ENCODE measurements at places on chromosomes 16 and 17. TPM values are rescaled to one million over a fixed set of nuclear protein-coding genes. Genes with fewer than 3 reads are reported as not detected.

Gene TEKT5
- total RNA-seq: 0.18 TPM

Gene AIPL1
- not detected for total RNA-seq

Gene TSPOAP1
- total RNA-seq: 25.6 TPM

GRCh38 chr16:54843424-54843750 is 87.3 kb upstream of the IRX5 start:
- no peaks in the 10 kb centered on the region for H3K27me3 ChIP-seq
- no peak overlapping the region for H3K27ac ChIP-seq
- H3K36me3 ChIP-seq: no peaks in the 10 kb centered on the region
- no peak overlapping the region for H3K4me3 ChIP-seq

DNA sequence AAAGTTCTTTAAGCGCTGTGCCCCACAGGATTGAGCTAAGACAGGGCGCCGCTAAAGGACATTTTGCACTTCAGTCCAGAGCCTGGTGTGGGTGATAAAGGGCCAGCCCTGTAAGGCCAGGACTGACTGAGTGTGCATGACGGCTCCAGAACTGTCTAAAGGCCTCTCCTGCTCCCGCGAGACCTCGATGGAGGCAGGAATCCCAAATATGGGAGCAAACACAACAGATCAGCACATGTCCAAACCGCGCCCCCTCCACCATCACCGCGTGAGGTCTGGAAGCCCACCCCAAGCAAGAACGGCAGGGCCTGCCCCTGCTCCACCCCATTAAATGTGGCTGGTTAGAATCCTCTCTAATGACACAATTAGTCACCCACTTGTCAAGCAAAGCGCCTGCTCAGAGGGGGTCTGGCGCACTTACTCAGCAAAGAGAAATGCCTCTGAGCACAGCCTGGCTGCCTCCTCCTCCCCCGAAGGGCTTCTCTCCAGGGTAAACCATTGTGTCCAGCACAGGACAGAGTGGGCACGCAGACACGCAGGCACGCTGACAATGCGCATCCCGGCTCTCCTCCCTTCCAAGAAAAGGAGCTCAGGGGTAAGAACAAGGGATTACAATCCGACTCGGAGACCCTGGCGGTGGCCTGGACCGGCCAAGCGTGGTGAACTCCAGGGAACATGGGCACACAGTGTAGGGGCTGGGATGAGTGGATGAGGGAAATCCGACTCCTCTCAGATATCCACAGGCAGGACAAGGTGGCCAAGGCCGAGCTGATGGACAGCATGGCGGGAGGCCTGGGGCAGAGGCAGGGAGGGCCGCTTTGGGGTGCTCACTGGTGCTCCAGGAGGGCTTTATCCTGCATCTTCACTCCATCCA is 1.5 kb downstream of the MXRA7 start:
- peaks cover 15% of the 10 kb centered on the region for H3K36me3 ChIP-seq
- peaks cover 3% of the 10 kb centered on the region for H3K27me3 ChIP-seq
- peaks cover 29% of the 10 kb centered on the region for H3K4me1 ChIP-seq
- no peak for DNase-seq
- H3K27ac ChIP-seq: no peak overlapping the region

DNA sequence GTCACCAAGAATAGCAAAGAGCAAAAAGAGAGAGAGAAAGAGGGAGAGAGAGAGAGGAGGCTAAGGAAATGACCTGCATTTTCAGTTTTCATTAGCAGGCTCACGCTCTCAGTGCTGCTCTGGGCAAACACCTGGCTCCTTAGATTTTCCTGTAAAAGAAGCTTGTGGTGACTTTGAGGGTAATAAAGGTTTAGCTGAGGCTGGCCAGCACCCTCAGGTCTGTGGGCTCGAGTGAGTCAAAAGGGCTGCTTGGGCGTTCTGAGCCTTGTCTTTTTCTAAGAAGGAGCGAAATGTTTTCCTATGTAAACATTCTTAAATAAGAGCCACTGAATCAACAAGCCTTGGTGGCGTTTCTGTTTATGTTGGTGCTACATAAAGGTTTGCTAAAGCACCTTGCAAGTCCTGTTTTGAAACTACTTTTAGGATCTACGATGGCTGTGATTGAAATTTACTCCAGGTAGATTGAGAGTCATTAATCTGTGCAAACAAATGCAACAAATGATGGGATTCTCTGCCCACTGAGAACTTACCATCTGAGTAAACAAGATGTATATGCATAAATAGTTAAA is 38.8 kb downstream of the SHISA6 start:
- no peak overlapping the region for H3K4me3 ChIP-seq
- H3K27ac ChIP-seq: no peak overlapping the region
- DNase-seq: no peak
- H3K4me1 ChIP-seq: no peaks in the 10 kb centered on the region
- H3K36me3 ChIP-seq: no peaks in the 10 kb centered on the region
- no peaks in the 10 kb centered on the region for H3K27me3 ChIP-seq

DNA sequence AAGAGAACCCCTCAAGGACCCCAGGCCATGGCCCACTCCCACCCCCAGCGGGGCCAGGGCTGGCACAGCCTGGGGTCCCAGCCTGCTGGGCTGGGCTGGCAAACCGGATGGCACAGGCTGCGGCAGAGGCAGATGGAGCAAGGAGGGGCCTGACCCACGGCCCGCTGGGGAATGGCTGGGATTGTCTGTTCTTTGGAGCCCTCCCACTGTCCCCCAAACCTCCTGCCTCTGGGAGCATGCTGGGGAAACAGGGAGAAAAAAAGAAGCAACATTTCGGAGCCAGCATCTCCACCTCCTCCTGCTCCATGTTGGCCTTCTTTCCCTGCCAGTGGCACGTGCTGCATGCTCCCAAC is 37.1 kb upstream of the LHX1 start:
- no peak for DNase-seq
- peaks cover 34% of the 10 kb centered on the region for H3K27me3 ChIP-seq
- no peak overlapping the region for H3K4me3 ChIP-seq
- H3K36me3 ChIP-seq: no peaks in the 10 kb centered on the region
- H3K27ac ChIP-seq: no peak overlapping the region
- no peaks in the 10 kb centered on the region for H3K4me1 ChIP-seq

DNA sequence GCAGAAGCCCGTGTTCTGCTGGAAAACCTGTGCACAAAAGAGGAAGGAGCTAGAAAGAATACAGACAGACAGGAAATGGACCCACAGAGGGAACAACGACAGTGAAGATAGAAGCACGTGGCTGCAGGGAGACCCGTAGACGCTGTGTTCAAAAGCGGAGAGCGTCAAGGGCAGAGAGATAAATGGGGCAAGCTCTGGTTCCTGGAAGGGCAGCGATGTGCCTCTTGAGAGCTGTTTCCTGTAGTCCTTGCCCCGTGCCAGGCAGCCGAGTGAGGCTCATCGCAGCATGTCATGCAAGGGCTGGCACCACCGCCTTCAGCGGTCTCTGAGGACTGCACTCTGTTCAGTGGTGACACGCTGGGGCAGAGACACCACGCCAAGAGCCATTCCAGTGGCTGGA is 43.6 kb upstream of the CACNG5 start:
- H3K27me3 ChIP-seq: no peaks in the 10 kb centered on the region
- peaks cover 12% of the 10 kb centered on the region for H3K36me3 ChIP-seq
- no peak overlapping the region for H3K27ac ChIP-seq
- H3K4me1 ChIP-seq: no peaks in the 10 kb centered on the region

DNA sequence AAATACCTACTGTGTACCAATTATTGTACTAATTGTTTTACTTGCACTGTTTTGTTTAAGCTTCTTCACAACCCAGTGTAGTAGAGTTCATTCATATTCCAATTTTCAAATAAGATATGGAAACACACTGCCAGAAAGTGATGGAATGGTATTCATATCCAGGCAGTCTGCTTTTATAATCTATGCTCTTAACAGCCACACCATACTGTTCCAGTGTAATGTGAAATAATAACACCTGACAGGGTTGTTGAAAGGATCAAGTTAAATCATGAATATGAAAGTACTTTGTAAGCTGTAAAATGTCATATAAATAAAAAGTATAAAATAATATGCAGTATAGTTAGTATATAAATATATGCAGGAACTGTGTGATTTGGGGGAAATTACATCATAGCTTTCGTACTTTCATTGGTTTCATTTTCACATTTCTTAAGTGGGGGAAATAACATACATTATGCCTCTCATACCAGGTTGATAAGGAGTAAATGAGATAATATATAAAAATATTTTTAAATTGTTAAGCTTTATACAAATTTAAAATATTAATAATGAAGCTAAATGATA is 230.8 kb downstream of the TANC2 start:
- peaks cover 12% of the 10 kb centered on the region for H3K4me1 ChIP-seq
- peaks cover 10% of the 10 kb centered on the region for H3K36me3 ChIP-seq
- no peaks in the 10 kb centered on the region for H3K27me3 ChIP-seq
- peak overlapping the region; percentile 84 for H3K27ac ChIP-seq
- H3K4me3 ChIP-seq: peak overlapping the region; percentile 45

DNA sequence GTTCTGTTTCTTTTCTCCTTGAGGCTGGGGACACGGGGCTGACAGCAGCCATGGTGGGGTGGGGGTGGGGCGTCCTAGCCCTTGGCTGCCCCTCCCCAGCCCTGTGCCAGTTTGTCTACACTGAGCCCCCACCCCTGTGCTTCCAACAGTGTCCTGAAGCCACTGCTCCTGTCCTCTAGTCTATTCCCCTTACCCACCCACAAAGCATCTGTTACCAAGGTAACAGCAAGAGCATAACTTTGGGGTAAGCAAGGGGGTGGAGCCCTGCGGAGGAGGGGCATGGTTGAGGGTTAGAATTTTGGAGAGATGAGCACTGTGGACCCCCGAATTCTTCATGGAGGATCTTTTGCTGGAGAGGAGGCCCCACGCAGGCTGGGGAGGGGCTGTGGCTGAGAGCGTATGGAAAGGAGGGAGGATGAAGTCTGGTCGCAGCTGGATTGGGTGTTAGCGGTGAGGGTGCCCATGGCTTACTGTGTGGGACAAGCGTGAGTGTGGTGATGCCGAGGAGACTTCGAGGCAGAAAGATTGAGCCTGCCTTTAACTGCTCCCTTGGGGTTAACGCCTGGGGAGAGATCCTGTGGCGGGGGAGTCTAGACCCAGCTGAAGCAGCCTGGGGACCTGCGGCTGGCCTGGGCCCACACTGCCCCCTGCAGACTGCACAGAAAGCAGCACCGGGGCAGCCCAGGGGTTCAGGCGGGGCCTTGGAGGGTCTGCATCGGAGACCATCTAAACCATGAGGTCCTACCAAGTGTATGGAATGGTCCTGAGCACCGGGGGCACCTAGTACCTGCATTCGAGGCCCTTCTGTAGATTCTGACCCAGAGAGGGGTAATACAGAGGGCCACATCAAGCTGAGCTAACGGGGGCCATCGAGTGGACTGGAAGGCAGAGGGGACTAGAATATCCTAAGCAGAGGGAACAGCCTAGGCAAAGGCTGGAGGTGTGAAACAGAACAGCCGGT is 6.1 kb upstream of the STAC2 start:
- peaks cover 7% of the 10 kb centered on the region for H3K4me1 ChIP-seq
- H3K4me3 ChIP-seq: no peak overlapping the region
- peak; percentile 69 for DNase-seq
- H3K36me3 ChIP-seq: no peaks in the 10 kb centered on the region
- no peak overlapping the region for H3K27ac ChIP-seq

DNA sequence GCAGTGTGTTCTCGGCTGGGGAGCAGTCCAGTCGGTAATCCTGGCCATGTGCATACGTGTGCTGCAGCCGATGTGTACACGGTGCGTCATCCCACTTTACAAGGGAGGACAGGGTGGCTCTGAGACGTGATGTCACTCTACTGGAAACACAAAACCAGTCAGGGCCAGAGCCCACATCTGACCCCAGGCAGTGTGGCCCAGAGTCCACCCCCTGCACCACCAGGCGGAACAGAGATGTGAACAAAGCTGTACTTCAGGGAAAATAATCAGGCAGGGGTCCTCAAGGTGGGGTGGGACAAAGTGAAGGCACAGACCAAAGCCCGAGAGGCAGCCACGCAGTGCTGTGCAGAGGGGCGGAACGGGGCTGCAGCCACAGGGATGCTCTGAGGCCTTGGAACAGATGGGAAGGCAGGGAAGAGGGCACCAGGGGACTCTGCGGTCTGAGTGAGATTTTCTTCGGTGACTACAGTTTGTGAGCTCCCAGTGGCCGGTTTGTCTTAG is 181.5 kb downstream of the ZNF423 start:
- H3K4me1 ChIP-seq: no peaks in the 10 kb centered on the region
- H3K36me3 ChIP-seq: no peaks in the 10 kb centered on the region
- H3K27me3 ChIP-seq: no peaks in the 10 kb centered on the region

DNA sequence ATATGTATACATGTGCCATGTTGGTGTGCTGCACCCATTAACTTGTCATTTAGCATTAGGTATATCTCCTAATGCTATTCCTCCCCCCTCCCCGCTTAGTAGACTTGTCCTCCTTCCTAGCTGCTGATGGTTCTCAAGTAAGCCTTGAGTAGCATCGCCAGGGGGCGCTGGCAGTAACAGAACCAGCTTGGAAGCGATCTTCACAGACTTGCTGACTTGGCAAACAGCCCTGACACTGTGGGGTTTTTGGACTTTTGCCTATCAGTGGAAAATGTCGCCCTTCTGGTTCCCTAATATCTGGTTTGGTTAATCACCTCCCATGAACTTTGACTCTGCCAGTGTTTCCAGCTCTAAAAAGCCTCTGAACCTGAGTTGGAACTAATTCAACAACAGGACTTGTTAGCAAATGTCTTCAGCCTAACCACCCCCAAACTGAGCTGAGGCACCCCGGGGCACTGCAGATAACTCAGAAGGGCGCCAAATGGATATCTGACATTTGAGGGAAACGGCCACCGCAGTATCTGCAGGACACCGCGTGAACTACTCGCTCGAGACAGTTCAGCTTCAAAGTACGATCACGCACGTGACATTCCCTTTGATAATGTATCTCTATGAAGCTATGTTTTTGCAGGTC is 15.4 kb upstream of the SPATA32 start:
- peak; percentile 94 for DNase-seq
- peak overlapping the region; percentile 54 for H3K27ac ChIP-seq
- no peaks in the 10 kb centered on the region for H3K27me3 ChIP-seq
- peaks cover 15% of the 10 kb centered on the region for H3K4me1 ChIP-seq
- peaks cover 23% of the 10 kb centered on the region for H3K36me3 ChIP-seq

Data from activated CD8-positive, alpha-beta memory T cell treated with anti-CD3 and anti-CD28 coated beads, Interleukin-2, amount 10 ng/mL, durations not matched to agents 7 days and 5 days (primary cell).